Testis (tissue), 5 donors: ENCODE measurements at places on chromosomes 1 and 21.

- no peak for DNase-seq
Observed at GRCh38 chr1:212971312-212971711, 21.0 kb downstream of the VASH2 start.

GRCh38 chr1:38529391-38529790 is 330.2 kb downstream of the RRAGC start:
- no peak for DNase-seq

- peak; percentile 39 for DNase-seq
Observed at GRCh38 chr21:34073749-34074282, 438 bp downstream of the MRPS6 start.

DNA sequence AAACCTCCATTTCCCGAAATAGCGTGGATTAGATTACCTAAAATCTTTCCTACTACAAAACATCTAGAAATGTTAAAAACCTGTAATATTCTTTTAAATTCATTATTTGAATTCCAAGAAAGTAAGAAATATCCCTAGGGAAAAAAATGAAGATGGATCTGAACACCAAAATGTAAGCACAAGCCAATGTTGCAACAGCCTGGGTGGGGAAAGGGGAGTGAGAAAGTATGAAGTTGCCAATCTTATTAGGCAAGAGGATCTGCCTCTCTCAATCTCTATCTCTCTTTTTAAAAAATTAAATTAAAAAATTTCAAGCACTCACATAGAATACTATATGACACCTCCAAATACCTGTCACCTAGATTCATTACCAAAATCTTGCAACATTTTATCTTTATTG is 74.9 kb upstream of the IRF2BP2 start:
- no peak for DNase-seq

DNA sequence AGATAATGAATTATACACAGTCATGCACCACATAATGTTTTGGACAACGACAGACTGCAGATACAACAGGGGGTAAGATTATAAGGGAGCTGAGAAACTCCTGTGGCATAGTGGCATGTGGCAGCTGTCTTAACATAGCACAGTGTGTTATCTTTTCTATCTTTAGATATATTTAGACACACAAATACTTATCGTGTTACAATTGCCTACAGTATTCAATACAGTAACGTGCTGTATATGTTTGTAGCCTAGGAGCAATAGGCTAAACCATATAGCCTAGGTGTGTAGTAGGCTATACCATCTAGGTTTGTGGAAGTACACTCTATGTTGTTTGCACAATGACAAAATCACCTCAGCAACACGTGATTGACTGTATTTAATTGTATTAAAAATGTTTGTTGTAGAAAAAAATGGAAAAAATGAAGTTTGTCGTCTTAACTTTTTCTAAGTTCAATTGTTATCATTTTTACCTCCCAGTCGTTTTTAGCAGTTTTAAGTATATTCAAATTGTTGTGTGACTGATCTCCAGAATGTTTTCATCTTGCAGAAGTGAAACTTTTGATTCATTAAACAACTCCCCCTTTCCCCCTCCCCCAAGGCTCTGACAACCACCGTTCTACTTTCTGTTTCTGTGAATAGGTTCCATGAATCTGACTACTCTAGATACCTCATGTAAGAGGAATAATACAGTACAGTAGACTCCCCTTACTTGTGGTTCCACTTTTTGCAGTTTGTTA is 351.0 kb upstream of the B3GALT2 start:
- DNase-seq: no peak

- DNase-seq: no peak
Observed at GRCh38 chr1:21325731-21326387, 35.6 kb upstream of the ECE1 start.

GRCh38 chr1:7278827-7279765 is 492.0 kb upstream of the VAMP3 start:
- DNase-seq: no peak
